ENCODE measurements at places on chromosomes 7 and 10. TPM values are rescaled to one million over a fixed set of nuclear protein-coding genes. Genes with fewer than 3 reads are reported as not detected.
A peak's percentile ranks its signal among the peaks of the same experiment; 100 is the strongest.

EPHA1 gene
- total RNA-seq = 0.36 TPM

DNA sequence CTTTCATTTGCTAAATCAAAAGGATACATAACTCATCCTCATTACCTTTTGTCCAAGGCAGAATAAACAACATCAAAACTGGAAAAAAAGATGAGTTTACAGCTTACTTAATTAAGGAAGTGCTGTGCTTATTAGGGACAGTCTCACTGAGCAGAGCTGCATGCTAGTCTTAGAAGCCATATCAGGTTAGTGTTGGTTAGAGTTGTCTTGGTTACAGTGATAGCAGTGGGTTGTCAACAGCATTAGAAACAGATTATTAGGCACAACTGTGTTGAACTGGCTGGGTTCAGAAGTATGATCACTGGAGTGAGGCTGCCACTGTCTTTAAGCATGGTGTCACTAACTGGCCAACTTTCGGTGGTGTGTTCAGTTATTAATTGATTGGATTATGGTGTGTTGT, 503.9 kb upstream of the IGFBP3 start:
- no peak for ATAC-seq

DNA sequence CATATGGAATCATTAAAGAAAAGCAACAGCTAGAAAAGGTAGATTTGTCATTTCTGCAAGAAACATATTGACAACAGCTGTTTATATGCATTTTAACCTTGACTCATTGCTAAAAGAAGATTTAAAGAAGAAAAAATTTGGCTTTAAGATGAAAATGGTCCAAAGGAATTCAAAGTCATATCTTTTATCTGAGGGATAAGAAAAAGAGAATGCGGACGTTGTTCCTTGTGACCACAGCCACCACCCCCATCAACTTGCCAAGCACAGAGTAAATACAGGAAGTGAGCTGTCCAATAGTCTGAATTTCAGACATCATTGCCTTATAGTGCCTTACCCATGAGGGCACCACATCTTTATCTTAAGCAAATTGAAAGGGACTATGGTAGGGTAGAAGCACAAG, 7.3 kb upstream of the CRPPA start:
- ATAC-seq = no peak

GRCh38 chr10:90363799-90364483, 493.9 kb downstream of the HTR7 start:
- ATAC-seq = no peak

UFSP1 gene
- 2.1 TPM for total RNA-seq

DNA sequence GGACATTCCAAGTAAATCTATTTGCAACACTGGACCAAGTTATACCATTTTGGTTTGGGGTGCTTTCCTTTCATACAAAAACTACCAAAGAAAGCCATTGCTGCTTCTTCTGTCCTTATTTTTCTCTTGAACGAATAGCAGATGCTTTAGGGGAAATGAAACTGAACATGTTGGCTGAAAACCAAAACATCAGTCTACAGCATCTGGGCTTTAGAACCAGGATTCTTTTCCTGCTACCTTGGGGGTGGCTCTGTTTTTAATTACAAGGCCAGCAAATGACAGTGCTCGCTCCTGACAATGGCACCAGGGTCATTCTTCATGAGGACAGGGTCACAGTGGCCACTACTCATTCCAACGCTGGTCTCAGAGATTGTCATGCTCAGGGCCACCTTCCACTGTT, 80.3 kb downstream of the WDR11 start:
- no peak for ATAC-seq

DNA sequence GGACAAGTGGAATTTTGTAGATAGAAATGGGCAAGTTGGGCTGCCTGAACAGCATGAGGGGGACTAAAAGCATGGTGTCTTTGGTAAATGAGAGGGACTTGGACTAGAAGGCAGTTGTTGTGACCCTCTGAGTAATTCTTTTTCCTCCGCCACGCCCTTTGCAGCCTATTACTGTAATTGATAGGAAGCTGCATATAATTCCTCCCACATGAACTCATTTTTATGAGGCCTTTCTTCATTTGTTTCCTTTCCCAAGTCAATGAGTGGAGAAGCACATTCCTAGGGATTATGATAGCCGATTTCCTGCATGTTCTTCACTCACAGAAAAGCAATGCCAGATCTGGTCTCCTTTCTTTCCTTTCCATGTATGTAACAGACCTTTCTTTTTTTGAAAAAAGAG, 27.7 kb downstream of the ZSCAN25 start:
- peak; percentile 56 for ATAC-seq

GRCh38 chr10:24306507-24306875, 97.6 kb downstream of the KIAA1217 start:
- no peak for ATAC-seq

GRCh38 chr7:27095050-27095896, 527 bp downstream of the HOXA1 start:
- ATAC-seq = peak; percentile 12

OR6V1 gene
- 0.31 TPM for total RNA-seq

- no peak for ATAC-seq
These were observed 205.4 kb downstream of the DNAJC1 start for GRCh38 chr10:21797984-21798765.

GRCh38 chr10:130929422-130930325, 381.8 kb downstream of the TCERG1L start:
- no peak for ATAC-seq

DNA sequence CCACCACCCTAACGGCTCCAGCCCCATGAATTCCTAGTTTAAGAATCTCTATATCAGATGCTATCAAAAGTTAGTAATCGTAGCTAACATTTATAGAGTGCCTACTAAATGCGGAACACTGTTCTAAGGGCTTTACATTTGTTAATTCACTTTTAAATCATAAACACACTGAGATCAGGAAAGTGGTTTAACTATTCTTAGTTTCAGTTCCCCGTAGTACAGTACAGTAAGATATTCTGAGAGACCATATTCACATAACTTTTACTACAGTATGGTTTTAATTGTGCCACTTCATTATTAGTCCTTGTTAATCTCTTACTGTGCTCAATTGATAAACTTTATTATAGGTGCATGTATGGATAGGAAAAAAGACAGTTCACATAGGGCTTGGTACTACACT, 22.5 kb downstream of the SYPL1 start:
- no peak for ATAC-seq

- ATAC-seq = no peak
These were observed 55.2 kb upstream of the KCNMA1 start for GRCh38 chr10:77692782-77693181.

MGAM2 gene
- 0.09 TPM for total RNA-seq

DNA sequence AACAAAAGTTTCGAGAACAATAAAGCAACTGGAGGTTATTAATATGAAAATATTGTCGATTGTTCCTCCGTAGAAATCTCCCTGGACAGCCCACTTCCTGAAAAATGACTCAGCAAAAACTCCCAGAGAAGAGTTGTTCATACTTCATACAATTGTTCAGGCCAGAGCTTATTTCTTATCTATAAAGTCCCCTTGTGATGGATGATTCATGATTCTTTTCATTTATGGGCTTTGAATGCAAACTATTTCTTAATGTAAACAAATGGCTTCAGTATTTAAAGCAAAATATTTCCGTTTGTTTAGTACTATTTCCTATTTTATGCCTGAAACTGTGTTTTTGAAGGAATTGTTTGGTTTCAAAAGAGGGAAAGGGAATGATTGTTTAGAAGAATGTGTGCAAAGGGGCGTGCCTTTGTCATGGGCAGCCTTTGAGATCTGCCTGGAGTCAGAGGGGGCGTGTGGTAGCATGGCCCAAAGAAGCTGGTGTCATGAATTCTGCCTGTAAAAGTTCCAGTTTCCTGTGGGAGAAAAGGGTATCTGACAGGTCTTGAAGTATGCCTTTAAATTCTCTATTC, 26.2 kb upstream of the EXOC6 start:
- ATAC-seq = peak; percentile 76

DNA sequence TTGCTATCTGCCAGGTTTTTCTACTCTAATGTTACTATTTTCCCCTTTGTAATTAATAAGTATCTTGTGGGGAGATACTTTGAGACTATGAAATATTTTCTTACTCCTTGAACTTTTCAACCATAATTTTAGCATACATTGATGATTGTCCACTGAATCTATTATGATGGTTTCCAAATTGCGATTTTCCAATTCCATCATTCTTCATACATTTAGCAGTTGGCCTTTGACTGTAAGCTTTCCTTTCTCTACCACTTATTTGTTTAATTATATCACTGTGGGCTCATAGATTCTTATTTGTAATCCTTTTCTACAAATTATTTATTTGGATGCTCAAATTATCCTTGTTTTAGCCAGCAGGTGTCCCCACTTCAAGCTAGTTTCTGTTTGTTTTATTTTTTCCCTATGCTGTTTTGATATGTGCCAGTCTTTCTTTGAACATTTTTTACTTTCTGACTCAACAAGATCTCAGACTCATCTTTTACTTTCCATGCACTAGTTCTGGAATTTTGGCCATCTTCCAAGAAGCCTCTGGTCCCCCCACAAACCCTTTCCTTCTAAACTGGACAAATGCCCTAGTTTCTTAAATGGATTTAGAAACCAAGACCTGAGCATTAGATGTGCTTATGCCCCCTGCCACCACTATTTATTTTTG, 11.4 kb upstream of the MRPS16 start:
- ATAC-seq = no peak

DNA sequence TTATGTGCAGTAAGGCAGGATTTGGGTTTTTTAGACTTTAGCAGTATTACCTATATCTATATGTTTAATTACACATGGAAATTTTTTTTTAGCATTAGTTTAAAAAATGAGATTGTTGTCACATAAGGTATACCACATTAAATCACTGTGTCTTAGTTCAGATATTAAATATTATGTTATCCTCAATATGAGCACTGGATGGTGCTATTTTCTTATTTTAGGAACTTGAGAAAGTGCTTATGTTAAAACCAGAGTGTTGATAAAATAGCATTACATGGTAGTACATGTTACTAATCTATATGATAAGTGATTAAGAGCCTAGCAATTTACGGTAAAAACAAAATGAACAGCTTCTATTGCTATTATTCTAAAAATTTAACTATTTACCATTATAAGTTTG, 28.8 kb downstream of the MIOS start:
- ATAC-seq = peak; percentile 34

DNA sequence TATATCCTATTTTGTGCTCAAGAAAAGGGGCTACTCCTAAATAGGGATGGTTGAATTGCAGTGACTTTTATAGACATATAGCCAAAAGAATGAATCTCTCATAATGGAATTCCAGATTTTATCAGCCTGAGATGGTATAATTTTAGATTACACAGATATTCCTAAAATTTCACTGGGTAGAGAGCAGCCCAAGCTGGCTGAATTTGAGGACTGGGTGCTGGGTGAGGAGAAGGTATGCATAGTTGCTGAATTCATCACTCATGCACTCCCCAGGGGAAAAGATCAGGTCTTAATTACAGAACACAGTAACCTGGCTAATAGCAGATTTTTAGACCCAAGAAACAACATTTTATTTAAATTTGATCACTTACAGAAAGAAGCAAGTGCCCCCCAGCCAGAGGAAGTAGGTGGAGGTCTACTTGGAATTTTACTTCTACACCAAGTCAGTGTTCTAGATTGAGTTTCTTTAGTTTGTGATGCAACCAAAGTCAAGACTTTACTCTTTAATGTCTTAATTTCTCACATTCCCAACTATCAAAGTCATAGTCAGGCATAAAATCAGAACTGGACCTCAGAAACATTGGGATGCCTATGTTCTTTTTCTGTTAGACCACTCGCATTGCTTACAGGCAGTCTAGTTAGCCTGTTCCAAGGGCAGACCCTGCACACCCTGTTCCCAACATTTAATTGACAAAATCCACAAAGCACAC, 337.4 kb upstream of the PODXL start:
- ATAC-seq = no peak

- ATAC-seq = no peak
These were observed 102.8 kb upstream of the KCND2 start for GRCh38 chr7:120169996-120170783.

HMX3 gene
- not detected for total RNA-seq

DNA sequence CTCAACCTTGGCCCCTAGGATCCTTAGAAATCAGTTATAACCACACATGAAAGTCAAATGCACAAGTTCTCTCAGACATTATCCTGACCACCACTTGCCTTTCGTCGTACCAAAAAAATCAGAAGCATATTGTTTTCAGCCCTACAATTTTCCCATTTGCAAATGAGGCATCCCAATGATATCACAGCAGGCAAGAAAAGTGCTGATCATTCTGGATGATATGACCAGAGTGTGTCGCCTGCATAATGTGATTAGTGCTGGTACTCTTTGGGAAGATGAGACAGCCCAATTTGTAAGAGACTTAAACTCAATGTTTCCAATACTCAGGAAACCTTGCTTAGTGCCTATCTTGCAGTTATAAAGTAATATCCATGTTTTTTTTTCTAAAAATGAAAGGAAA, 168.0 kb downstream of the SORCS1 start:
- ATAC-seq = no peak

GRCh38 chr10:18097524-18097923, 42.7 kb upstream of the CACNB2 start:
- ATAC-seq = no peak

SNX10 gene
- 18.8 TPM for total RNA-seq

DNA sequence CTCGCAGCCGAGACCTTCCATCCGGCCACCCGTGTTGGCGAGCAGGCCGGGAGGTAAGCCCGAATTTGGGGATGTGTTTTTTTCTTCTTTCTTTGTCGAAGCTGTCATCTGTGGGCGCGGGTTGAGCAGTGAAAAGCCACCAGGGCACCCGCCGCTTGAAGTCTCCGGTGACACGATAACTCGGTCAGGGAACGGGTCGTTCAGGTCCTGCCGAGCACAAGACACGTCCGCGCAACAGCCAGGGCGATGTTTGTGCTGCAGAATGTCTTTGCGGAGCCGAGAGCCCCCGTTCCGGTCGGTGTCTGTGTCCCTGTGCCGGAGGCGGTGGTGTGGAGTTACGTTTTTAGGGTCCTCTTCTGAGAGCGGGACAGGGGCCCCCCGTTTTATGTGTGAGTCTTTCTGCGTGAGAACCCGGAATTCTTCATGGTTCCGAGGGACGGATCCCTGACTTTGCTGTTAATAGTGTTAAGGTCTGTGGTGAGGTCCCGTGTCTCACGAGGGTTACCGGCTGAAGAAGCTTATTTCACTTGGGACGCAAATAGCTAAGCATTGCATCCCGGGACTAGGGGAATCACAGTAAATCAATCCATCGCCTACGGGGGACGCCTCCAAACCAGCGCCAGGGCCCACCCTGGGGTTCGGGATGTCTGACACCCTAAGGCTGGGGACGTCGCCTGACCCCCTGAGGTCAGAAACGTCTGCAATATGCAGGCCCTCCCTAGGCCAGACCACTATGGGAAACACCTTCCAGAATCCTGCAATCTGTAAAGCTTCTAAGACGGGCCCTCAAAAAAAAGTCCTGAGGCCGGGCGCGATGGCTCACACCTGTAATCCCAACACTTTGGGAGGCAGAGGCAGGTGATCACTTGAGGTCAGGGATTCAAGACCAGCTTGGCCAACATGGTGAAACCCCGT, 99.5 kb downstream of the ELFN1 start:
- ATAC-seq = no peak

LRRD1 gene
- 0.52 TPM for total RNA-seq

- ATAC-seq = peak; percentile 77
These were observed 400.3 kb downstream of the RPS24 start for GRCh38 chr10:78433766-78434535.

GRCh38 chr7:155225516-155225915, 72.2 kb upstream of the INSIG1 start:
- ATAC-seq = no peak

GRCh38 chr10:92702301-92702916, 12.7 kb downstream of the HHEX start:
- ATAC-seq = no peak

Measured in motor neuron (in vitro differentiated cells).